Stimulated activated CD4-positive, alpha-beta T cell treated with anti-CD3 and anti-CD28 coated beads, Interleukin-12 subunit alpha, Interleukin-12 subunit beta, amount 100 ng/mL, for 24 hours (primary cell): ENCODE measurements at places on chromosomes 16 and 17.

GRCh38 chr17:35578197-35578928 is at the start of gene PEX12:
PEX12 (minus strand) TSS chr17:35578571; CDS start chr17:35578021, 550 bp downstream.
- peak; percentile 81 for DNase-seq

- DNase-seq: no peak
These were observed 32.3 kb downstream of the CDR2 start for GRCh38 chr16:22342082-22342481.

- no peak for DNase-seq
These were observed 3.9 kb downstream of the ITGA3 start for GRCh38 chr17:50059759-50060273.

DNA sequence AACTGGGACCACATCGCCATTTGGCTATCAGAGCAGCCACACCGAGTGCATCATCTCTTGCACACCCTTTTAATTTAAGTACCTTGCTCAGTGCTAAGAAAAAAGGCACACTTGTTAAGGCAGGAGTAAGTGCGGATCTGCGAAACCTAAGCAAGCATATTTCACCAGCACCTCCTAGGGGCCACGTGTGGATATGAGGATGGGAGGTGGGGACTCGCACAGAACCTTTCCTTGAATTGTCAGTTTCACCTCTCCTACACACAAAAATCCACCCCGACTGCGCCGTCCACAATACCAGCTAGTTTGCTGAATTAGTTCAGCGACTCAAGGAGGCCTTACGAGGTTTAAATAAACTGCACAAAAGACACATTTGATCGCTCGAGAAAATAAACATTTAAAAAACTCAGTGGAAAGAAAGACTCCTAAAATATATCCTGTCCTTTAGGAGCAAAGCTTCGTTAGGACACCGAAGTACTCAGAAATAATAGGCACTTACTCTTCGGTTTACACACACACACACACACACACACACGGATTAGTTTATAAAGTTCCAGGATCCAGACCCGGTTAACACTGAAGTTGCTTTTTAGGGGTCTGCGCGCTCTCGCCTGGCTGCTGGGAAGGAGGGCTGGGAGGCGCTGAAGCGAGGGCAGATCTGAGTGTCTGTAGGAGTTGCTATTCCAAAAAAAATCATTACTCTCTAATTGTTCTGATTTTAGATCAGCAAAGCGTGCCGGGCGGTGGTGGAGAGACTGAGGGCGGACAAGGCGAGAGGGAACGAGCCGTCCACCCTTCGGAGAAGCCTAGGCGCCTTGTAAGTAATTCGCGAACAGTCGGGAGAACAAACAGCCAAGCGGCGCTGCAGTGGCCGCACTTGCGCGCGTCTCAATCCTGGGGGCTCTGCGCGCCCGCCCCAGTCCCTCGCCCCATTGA is 1.0 kb upstream of the KCNJ2 start:
- DNase-seq: no peak

DNA sequence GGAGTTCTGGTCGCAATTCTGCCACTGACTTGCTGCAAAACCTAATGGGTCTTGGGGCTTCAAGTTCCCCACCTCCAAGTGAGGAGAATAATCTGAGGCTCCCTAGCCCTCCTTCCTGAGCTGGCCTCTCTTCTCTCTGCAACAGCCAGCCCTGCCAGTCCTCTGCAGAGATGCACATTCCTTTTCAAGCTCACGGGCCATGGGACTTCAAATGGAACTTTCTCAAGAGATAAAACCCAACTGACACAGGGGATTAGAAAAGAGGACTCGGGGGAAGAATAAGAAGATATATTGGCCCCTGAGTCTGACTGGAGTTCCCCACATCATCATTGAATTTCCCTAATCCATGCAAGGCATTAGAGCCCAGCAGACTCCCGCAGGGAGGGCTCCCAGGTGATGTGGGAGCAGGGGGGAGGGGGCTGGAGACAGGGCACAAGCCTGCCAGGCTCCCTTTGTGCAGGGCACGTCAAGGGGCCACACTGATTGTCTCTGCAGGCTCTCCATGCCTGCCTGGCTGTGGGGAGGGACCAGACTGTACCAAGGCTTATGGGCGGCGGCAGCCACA is 131.0 kb downstream of the CCDC144A start:
- no peak for DNase-seq

DNA sequence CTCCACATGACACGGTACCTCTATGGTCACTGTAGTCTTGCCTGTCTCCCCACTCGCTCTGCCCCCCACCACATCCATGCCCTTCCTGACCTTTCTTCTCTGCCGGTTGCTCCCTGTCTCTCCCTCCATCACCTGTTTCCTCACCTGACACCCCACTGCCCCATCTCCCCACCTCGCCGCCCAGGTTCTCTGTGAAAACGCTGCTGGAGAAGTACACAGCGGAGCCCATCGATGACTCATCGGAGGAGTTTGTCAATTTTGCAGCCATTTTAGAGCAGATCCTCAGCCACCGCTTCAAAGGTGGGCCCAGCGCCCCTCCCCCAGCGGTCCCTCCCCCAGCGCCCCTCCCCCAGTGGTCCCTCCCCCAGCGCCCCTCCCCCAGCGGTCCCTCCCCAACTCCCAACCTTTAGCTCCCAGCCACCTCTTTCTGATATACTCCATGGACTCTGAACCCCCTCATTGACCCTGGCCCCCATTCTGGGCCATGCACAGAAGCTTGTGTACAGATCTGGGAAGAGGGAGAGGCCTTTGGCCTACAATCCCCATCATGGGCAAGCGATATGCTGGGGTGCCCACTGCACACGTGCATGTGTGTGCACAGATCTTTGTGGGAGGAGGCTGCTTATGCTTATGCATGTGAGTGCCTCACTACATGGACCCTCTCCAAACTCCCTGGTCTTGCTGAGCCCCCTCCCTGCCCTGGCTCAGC is 4.1 kb downstream of the RUNDC3A start:
- DNase-seq: no peak

DNA sequence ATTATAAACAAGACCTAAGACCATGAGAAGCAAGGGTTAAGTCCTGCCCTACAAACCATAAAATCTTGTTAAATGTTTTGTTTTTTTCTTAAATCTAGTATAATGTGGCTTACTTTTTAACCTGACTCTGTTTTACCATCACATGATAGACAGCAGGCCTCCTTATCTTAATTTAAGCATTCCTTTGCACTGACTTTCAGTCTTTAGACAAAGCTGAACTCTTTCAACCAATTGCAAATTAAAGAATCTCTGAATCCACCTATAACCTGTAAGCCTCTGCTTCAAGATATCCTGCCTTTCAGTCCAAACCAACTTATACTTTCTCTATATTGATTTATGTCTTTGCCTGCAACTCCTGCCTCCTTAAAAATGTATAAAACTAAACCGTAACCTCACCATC is 478.5 kb downstream of the GRIN2A start:
- DNase-seq: no peak

DNA sequence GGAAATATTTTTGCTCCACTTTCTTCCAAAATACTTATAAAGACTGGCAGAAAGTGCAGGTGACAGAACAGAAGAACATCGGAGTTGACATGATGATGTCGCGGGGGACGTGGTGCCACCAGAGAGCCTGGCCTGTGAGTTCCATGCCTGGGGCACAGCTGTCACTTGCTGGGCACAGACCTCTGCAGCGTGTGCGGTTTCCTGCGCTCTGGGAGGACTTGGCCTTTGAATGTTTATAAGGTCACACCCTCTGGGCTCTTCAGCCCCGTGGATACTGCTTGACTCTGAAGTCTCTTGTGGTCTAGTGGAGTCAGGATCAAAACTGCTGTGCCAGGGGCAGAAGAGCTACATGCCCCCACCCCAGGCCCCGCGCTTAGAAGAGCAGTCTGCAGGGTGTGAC is 357.9 kb downstream of the SLC39A11 start:
- no peak for DNase-seq

GRCh38 chr17:1769822-1770477 is 8.1 kb downstream of the SERPINF1 start:
- DNase-seq: no peak

- no peak for DNase-seq
These were observed 23.3 kb downstream of the SLC38A7 start for GRCh38 chr16:58661199-58661830.

GRCh38 chr17:81917565-81918332 is at the start of gene SIRT7:
SIRT7 (minus strand) TSS chr17:81918176; CDS start chr17:81918131, 45 bp downstream.
- peak; percentile 61 for DNase-seq

- no peak for DNase-seq
These were observed 269.8 kb upstream of the MYOCD start for GRCh38 chr17:12395733-12396354.

GRCh38 chr16:89192956-89193575 is 7.3 kb downstream of the SLC22A31 start:
- DNase-seq: peak; percentile 46

DNA sequence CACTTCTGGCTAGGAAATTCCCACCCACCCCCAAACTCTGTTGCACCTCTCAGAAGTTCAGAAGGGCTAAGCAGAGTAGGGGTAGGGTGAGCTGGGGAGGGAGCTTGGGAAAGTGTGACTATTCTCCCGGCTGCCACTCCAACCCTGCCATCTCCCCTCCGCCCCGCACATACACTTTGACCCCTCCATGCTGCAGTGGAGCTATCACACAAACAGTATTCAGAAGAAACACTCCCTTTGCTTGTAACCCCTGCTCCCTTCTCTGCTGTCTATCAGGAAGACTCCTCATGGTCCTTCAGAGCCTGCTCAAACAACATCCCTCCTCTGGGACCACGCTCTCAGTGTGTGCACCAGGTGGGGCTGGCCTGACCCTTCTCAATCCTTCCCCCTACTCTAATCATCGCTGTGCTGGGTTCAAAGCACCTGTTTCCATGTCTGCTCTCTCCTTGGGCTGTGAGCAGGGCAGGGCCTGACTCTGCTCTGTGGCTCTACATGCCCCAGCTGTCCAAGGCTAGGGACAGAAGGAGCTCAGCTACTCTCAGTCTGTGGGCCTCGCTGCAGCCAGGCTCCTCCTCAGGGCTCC is 8.6 kb downstream of the SLC13A5 start:
- DNase-seq: no peak

DNA sequence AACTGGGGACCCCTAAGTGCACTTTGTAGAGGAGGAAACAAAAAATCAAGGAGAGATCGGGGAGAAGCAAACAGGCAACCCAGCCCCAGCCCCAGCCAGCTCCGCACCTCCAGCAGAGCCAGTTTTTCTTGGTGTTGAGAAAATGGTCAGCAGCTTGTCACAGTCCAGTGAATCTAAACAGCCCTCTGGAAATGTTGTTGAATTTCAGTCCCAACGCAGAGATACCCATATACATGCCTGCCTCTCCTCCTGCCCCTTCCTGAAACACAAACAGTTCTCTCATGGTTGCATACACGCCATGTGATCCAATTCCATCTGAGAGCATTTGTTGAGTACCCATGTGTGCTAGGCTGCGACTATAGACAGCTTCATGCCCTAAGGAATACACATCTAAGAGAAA is 42.4 kb upstream of the LHX1 start:
- DNase-seq: no peak

- DNase-seq: no peak
These were observed 8.0 kb upstream of the JUP start for GRCh38 chr17:41794540-41794975.

- DNase-seq: no peak
These were observed 18.3 kb downstream of the IL4R start for GRCh38 chr16:27332105-27332504.

DNA sequence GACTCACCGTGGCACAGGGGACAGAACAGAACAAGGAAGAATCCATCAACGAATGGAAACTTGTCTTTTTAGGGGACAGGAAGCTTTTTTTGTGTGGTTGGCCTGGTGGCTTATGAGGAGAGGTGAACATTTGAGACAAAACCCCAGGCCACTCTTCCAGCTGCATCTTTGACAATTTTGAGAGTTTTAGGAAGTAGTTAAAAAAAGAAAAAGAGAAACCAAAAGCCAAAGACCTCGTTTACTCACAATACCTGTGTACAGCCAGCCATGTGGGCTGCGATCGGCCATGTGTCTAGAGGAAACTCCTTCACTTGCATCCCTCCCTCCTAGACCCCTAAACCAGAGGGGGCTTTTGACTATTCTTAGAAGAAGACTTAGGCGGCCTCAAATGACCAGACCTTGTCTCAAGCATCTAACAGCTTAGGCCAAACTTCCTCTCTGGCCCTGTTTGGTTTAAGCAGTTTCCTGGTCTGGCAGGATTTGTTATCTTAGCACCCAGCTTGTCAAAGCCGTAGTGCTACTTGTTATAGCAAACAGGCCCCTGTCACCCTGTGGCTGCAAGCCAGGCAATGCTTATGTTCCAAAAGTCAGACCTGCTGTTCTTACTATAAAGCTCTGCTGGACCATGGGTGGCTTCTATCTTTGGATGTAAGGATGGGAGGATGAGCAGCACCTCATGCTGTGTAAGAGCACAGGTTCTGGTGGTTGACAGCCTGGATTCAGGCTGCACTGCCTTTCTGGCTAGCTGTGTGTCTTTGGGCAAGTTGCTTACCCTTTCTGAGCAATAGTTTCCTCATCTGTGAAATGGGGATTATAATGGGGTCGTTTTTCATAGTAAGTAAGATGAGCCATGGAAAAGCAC is 17.7 kb downstream of the KSR1 start:
- peak; percentile 74 for DNase-seq

DNA sequence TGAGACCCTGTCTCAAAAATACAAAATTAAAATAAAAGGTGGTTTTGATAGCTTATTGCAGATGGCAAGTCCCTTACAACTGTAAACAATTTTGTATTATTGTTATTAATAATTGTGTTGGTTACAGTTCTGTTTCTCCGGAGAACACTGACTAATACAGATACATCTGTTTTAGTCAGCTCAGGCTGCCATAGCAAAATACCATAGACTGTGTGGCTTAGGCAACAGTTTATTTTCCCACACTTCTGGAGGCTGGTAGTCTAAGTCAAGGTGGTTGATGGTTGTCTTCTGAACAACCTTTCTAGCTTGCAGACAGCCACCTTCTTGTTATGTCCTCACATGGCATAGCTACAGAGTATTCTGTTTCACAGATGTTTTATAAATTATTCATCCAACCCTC is 14.2 kb upstream of the IL21R start:
- no peak for DNase-seq

GRCh38 chr17:68437979-68438822 is 19.1 kb downstream of the WIPI1 start:
- DNase-seq: no peak

DNA sequence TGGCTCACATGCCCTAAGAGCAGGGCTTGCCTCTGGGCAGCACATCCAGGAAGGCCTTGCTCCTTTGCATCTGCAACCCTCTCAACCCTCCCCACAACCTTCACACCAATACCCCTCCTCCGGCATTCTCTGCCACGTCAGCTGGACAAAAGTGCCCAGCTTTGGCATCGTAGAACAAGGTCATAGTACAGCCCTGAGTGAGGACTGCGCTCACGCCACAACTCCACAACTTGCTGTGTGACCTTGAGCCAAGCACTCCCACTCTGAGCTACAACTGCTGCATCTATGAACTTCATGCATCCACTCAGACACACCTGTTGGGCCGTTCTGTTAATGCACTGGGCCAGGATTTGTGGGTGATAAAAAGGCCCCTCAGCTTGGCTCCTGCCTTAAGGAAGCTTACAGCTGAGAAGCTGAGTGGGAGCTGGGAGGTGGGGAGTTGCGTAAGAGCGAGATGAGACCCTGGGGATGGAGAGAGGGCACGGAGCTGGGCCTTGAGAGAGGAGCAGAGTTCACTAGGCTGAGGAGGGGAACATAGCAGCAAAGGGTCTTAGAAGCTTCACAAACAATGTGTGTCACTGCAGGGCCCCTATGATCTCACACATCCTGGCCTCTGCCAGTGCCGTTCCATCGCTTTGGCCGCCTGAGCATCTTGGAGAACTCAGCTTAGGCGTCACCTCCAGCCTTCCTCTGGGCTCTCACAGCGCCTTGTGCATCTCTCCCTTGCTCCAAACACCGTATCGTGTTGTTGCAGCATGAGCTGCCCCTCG is 8.6 kb upstream of the MRC2 start:
- no peak for DNase-seq
